ENCODE measurements at places on chromosomes 2 and 18.

- DNase-seq = no peak
Observed at GRCh38 chr2:221451862-221452788, 120.0 kb downstream of the EPHA4 start.

DNA sequence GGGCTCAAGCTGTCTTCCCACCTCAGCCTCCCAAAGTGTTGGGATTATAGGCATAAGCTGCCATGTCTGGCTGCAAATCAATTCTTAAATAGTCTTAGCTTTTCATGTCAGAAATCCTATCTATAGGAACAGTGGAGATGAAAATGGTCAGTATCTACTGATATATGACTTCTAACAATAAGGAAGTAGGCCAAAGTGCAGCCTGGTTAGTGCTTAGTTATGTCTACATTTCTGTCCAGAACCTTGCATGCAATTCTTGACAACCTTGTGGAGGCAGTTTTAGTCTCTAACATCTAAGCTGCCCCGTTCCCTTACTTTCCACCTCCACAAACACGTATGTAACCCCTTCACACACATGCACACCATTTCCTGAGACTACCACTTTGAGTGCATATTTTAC, 169.2 kb upstream of the SPATS2L start:
- DNase-seq = no peak

GRCh38 chr2:74836675-74837401, 2.9 kb downstream of the HK2 start:
- DNase-seq = no peak

DNA sequence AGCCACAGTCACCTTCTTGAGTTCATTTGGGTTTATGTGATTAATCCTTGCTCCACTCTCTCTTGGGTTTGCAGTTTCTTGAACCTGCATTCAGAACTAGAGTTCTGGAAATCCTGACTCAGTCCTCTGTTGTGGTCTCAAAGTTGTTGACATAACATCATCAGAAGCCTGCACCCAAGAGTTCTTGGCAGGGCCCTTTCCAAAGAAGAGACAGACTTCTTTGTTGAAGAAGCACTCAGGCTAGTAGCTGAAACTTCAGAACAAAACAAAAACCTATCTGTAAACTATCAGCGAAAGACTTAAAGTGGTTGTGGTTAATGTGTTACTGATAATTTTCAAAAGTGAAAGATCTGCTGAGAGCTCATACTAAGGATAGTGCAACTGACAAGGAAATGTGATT, 120.8 kb downstream of the FAM168B start:
- DNase-seq = no peak
